ENCODE measurements at places on chromosomes 11 and 22. TPM values are rescaled to one million over a fixed set of nuclear protein-coding genes. Genes with fewer than 3 reads are reported as not detected.

The KCTD14 gene
- total RNA-seq, result 16.0 TPM

The OR4D5 gene
- total RNA-seq, result not detected

The CASP5 gene
- not detected for total RNA-seq

The SLC25A45 gene
- total RNA-seq, result 0.23 TPM

The POLA2 gene
- 4.6 TPM for total RNA-seq

The DNAJB13 gene
- not detected for total RNA-seq

The C22orf42 gene
- total RNA-seq, result not detected

The GRIA4 gene
- total RNA-seq, result not detected

The MAP4K2 gene
- total RNA-seq, result 18.7 TPM

The PTPRJ gene
- total RNA-seq, result 4.9 TPM

The NPTXR gene
- total RNA-seq, result not detected

The CALCA gene
- total RNA-seq, result not detected

The RIMBP3B gene
- not detected for total RNA-seq

The TREH gene
- not detected for total RNA-seq

The P4HA3 gene
- 1.1 TPM for total RNA-seq

The LGR4 gene
- 30.8 TPM for total RNA-seq

The GDPD4 gene
- total RNA-seq, result not detected

The SLC16A8 gene
- total RNA-seq, result not detected

The YAP1 gene
- total RNA-seq, result 119 TPM

The FAM227A gene
- 0.16 TPM for total RNA-seq

The MS4A4A gene
- total RNA-seq, result not detected

The OR52I1 gene
- total RNA-seq, result not detected

The MYO7A gene
- total RNA-seq, result 0.30 TPM

All from hair follicular keratinocyte (primary cell).